IPS DF 6.9 (cell line): ENCODE measurements at places on chromosomes 7 and 10.

DNA sequence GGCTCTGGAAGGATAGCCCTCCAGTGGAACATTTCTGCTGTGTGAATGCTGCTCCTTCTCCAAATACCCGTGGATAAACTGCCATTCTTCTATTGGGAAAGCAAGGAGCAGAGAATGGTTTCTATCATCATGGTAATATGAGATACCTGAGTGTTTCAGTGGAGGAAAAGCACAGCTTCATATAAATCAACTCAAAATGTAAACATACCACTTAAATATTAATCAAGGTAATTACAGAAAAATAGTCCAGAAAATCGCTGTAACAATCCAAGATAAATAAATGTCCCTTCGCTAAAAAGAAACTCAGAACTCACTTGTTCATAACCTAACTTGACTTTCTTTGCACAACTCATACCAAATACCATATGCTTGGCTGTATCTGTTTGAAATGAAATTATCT, 635.8 kb downstream of the PARD3 start:
- no peak for DNase-seq

- no peak for DNase-seq
These were observed 56.0 kb downstream of the NDUFB2 start for GRCh38 chr7:140752533-140752932.

- no peak for DNase-seq
These were observed 169.1 kb downstream of the BMPER start for GRCh38 chr7:34074421-34074820.

DNA sequence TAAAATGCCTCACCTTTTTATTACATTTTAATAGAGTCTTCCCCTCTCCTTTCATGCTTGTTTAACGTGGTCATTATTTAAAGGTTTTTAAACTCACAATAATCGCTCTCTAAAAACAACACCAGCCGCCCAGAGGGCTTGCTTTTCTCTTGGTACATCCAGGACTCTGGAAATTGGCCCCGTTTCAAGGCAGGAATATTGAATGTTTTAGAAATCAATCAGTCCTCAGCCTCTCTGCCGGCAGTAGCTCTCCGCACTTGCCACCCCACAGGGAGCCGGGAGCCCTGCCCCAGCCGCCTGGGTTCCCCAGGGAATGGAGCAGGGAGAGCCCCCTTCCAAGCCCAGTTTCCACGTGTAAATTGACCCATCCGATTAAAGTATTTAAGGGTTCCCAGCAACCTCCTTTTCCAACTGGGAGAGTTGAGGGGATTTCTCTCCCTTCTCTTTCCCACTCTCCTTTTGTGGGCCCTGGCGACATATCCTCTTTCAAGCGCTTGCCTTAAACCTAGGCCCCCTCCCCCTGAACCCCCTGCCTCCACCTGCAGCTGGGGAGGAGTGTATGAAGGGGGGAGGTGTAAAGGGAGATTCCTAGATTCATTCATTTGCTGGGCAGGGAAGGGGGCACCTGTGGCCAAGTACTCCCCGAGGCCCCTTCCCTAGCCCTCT, 1.9 kb downstream of the FGF8 start:
- no peak for DNase-seq

GRCh38 chr10:104220522-104220921, 11.6 kb downstream of the CFAP43 start:
- no peak for DNase-seq

- no peak for DNase-seq
These were observed 38.8 kb upstream of the CFAP46 start for GRCh38 chr10:132981173-132981555.

- DNase-seq = no peak
These were observed 64.8 kb upstream of the MEOX2 start for GRCh38 chr7:15751191-15751701.

GRCh38 chr10:30701451-30702173, 72.1 kb upstream of the LYZL2 start:
- DNase-seq = no peak

DNA sequence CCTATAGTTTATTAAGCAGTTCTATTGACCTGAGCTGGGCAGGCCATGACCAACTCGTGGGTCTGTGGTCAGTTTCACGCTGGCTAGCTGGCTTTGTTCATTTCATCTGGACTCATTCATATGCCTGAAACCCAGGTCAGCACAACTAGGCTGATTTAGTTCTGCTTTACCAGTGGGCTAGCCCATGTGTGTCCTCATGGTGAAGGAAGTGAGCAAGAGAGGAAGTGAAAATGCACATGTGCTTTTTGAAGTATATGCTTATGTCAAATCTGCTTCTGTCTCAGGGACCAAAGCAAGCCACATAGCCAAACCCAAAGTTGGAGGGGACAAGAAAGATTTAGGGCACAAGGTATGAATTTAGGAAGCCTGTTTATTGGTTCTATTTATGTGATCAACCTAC, 154.5 kb downstream of the RNF133 start:
- DNase-seq = no peak

DNA sequence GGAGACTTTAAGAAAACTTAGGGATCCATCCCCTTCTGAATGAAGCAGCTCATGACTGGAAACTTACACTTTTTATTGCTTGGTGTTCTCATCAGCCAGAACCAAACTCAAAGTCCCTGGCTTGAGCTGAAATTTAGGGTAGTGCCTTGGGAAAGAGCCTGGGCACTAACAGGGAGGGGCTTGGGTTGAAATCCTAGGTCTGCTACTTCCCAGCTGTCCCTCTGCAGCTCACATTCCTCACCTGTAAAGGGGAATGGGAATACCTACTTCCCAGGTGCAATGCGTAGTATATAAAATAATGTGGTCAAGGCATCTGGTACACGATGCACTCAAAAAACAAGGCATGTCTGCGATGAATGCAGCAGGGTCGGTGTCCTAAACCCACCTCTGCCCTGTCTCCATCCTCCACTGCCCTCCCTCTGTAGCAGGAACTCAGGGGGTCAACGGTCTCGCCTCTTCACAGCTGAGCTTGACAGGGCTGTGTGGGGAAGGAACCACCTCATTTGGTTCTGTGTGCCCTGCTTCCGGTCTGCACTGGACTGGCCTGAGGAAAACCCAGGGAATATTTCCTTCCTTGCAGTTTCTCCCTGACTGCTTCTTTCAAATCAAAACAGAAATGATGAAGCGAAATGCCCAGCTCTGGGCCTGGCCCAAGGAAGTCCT, 80.0 kb downstream of the COBL start:
- no peak for DNase-seq

DNA sequence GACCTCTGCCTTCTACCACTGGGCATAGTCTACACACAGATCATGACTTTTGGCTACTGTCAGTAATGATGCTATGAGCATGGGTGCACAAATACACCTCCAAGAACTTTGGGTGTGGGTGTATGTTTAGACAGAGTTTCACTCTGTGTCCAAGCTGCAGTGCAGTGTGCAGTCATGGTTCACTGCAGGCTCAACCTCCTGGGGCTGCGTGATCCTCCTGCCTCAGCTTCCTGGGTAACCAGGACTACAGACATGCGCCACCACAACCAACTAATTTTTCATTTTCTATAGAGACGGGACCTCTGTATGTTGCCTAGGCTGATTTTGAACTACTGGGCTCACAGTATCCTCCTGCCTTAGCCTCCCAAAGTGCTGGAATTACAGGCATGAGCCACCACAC, 194.4 kb downstream of the NSUN6 start:
- DNase-seq = no peak

- DNase-seq = no peak
These were observed 705.1 kb downstream of the SUGCT start for GRCh38 chr7:40839881-40840280.

GRCh38 chr7:151062399-151063211, 3.2 kb downstream of the SLC4A2 start:
- no peak for DNase-seq

GRCh38 chr10:128934492-128934891, 532.5 kb upstream of the MGMT start:
- no peak for DNase-seq

DNA sequence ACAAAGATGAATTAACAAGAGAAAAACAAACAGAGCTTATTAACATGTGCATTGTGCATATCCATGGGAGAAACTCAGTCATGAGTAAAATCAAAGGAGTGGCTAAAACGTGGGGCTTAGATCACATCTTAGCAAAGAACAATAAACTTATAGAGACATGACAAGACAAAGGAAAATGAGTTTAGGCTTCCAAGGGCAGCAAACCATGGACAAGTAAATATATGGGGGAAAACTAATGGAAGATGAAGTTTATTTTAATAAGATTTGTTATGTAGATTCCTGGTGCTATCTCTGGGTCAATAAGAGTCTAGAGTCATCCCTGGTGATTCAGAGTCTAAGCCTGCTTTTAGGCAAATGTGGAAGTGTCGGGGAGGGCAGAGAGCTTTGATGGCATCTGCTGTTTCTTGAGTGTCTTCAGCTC, 87.2 kb upstream of the PLPP4 start:
- no peak for DNase-seq

- no peak for DNase-seq
These were observed 906.7 kb upstream of the AUTS2 start for GRCh38 chr7:68691261-68692216.

GRCh38 chr7:45659496-45660139, 85.5 kb downstream of the ADCY1 start:
- DNase-seq = no peak

DNA sequence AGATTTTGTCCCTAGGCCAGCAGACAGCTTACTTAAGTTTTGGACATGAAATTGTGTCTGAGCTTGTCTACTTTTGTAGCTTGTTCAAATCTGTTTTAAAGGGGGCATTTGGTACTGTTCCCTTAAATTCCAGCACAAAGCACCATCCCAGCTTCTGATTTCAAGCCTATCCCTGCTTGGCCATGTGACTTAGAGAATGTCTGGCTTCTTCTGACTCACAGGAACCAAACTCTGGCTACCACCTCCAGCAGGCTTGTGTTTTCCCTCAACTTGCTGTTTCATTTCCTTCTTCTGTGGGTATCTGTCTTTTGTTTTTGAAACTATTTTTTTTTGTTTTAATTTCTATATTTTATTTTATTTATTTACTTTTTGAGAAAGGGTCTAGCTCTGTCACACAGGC, 97.9 kb upstream of the FZD8 start:
- DNase-seq = no peak

DNA sequence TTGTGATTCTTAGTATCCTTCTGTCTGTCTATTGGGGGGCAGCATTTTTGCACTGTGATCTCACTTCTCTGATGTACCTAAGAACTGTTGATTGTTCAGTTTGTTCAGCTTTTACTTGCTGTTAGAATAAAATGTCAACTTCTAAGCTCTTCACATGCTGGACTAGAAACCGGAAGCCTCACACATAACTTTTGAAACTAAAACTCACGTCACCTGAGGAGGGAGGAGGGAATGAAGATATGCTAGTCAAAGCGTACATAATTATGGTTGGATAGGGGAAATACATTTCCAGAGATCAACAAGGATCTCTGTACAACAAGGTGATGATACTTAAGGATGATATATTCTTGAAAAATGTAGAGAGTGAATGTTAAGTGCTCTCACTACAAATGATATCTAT, 609.7 kb downstream of the INHBA start:
- DNase-seq = no peak

DNA sequence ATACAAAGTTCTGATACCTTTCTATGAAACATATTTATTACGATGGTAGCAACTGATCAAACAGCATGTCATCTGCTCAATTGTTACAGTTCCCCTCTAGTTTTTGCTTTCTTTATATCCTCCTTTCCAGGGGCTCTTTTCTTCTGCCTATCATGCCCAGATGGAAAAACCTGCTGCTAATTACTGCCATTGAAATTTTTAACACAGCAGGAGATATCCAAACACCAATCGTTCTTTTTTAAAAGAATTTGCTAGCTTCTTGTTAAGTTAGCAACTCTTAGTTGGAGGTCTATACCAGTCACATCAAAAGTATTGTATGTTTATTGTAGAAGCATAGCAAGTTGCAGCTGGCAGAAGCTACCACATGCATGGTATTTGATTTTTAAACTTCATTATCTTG, 768.5 kb downstream of the NXPH1 start:
- no peak for DNase-seq

DNA sequence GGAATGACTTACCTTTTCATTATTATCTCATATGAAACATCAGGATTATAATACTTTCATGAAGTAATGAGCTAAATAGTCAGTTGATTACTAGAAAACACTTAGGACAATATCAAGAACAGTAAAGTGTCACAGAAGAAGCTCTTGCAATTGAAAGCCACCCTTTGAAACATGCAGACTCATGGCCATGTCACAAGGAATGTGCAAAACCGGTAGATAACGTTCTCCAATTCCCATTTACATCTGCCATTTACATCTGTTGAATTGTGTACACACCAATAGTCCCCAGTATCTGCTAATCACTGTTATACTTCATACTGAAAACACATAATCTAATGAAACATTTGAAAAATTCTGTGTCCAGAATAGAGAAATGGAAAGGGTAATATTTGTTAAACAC, 237.5 kb downstream of the CREB5 start:
- no peak for DNase-seq

- DNase-seq = no peak
These were observed 41.5 kb upstream of the EBLN1 start for GRCh38 chr10:22259280-22259679.

DNA sequence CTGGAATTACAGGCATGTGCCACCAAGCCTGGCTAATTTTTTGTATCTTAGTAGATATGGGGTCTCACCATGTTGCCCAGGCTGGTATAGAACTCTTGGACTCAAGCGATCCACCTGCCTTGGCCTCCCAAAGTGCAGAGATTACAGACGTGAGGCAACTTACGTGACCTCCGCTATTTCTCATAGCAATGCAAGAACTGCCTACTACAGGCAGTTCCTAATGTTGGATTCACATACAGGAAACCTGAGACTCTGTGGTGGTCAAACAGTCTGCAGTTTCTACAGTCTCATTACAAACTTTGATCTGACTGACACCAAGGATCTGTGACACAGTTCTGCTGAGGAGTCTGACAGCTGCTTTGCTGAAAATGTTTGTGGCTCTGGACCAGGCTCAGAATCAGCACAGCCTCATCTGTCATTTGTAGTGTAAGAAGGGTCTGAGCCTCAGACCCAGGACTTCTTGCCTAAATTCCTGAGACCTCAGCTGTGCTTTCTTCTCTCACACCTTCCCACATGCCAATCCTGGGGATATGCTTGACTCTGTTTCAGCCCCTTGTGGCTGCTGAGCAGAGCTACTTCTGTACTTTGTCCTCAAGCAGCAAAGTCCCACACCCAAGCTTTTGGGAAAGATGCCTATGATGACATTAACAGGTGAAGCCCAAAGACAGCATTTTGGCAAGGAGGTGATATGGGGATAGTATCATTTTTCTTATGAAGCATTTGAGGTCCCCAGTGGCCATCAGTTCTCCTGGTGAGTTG, 48.0 kb upstream of the CYP2C9 start:
- DNase-seq = no peak

GRCh38 chr10:69994262-69994661, 58.4 kb upstream of the MACROH2A2 start:
- DNase-seq = peak; percentile 11

- no peak for DNase-seq
These were observed 61.7 kb downstream of the TCF7L2 start for GRCh38 chr10:113011592-113012374.
